Activated B cell treated with CpG ODN at 0.5 μM for 24 hours (primary cell): ENCODE measurements at places on chromosomes 3 and 15.

GRCh38 chr15:25619761-25620160, 180.9 kb upstream of the UBE3A start:
- no peak for DNase-seq

- no peak for DNase-seq
Observed at GRCh38 chr3:189853906-189854305, 222.7 kb downstream of the TP63 start.

DNA sequence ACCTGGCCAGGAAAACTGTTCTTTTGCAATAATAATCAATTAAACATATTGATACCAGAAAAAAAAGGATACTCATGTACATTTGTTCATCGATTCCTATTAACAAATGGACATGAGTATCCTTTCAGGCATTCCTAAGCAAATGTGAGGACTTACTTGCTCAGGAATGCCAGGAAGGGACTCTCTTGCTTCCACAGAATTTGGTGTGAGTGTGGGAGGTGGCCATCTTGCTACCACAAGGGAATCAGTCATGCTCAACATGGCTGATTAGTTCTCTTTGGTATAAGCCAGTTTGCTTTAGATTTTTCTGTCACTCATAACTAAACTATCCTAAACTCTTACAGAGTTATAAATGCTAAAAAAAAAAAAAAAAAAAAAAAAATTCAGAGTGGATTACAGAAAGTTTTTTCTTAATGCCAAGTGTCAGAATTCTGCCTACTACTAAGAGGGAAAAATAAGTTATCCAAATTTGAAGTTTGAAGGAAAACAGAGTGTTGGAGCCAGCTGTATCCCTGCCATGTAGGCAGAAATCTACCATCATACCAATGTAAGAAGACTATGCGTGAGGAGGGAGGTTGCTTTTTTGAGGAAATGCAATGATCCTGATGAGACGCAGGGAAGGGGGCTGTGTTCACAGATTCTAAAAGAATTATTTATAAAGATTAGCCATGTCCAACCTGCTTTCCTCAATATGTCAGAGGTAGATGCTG, 98.7 kb downstream of the PLD1 start:
- no peak for DNase-seq

DNA sequence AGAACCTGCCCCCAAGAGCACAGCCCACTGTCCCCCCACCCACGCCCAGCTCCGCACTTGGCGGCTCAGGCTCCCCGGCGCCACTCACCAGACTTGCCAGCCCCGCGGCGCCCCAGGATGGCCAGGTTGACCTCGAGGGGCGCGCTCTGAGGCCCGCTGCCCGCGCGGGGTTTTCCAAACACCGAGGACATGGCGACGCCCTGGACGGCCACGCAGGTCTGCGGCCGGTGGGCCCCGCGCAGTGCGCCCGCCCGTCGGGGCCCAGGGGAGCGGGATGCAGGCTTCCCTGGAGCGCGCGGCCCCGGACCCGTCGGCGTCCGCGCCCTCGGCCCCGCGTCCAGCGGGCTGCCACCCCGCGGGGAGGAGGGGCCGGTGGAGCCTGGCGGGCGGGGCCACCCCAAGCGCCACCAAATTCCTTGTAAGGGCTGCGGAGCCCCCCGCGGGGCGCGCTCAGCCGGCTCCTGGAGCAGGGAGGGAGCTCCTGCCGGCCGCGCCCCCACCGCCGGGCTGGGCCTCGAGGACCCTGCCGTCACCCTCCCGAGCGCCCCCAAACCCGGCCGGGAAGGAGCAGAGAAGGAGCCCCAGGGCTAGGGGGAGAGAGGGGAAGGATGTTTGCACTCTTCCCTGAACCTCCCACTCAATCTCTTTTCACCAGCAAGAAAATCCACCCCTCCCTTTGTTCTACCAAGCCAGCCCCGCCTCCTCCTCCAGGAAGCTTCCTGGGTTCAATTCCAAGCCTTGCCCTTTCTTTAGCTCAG, at the start of gene RASL12:
Gene RASL12 (minus strand): TSS at position 347 of the 758 bp plus-strand sequence. CDS start 156 bp downstream, at position 191.
- no peak for DNase-seq

DNA sequence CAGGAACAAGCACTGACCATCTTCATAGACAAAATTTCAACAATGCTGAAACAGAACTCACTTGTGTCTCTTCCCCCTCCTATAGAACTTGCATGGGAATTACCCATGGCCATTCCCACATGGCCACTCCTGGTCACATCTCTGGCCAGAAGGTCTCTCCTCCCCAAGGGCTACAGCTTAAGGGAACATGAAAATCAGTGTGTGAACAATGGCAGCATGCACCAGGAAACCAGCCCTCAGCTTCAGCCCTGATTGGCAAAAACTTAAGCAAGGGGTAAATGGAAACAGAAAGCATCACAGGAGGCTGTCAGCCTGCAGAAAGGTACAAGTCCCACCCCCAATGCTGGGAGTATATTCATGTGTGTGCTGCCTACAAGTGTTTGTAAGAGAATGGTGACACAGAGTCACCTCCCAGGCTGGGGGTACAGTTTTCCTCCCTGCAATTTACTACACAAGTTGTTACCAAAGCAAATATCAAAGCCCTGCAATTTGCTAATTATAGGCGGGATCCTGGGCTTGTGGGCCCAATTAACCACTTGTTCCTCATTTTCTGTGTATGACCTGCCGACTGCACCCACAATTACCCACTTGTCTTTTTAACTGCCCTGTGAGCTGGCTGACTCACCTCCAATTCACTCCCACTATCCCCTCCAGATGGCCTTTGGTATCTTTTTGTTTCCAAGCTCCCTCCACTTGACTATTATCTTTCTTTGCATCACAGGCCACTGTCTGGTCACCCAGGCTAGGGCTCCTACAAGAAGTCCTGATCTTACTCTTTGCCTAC, 84.4 kb upstream of the HES1 start:
- DNase-seq = no peak

DNA sequence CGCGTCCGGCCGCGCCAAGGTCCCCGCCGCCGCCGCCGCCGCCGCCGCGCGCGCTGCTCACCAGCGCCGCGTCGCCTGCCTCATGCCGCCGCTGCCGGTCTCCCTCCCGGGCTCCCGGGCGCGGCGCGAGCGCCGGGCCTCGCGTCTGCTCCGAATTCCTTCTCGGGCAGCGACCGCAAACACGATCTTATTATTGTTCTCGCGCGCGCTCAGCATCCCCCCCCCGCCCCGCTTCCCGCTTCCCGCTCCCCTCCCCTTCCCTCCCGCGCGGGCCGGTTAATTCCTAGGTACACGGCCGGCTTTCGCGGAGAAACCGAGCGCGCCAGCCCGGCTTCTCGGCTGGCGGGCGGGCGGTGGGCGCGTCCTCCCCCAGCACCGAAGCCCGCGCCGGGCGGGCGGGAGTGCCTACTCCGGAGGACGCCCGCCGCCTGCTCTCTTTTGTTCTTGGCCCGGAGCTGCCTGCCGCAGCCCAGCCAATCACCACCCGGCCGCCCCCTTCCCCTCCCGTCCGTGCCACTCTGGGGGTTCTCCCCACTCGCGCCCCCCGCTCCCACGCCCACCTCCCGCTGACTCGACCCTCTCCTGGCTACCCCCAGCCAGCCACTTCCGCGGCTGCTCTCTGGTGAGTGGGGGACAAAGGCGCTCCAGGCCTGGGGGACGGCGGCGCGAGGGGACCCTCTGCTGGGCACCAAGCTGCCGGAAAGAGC, at the start of gene HDGFL3:
Gene HDGFL3 (minus strand): TSS at position 164 of the 707 bp plus-strand sequence. CDS start 409 bp downstream, outside the sequence.
- DNase-seq = peak; percentile 23

DNA sequence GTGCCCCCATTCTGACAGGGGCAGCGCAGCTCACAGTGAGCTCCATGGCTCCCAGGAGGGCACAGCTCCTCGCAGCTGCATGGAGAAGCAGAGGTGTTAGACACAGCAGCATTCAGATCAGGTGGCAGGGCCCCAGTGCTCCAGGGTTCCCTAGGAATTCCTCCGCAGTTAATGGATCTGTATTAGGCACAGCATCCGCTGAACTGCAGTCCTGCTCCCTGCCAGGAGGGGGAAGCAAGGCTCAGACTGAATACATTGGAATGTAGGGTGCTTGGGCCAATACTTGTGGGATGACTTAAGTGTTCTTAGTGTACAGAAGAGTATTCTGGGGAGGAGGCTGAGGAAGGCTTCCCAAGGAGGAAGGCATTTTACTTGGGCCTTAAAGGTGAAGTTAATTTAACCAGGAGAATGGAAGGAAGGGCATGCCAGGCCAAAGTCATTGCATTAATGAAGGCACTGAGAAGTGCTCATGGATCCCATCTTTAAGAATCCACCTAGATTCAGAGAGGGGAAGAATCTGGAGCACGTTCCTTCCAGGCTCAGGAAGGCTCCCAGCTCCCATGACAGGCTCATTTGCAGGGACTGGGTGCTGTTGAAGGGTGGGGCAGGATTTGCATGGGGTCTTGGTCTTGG, 111.6 kb downstream of the RAB11A start:
- DNase-seq = no peak
